ENCODE measurements at places on chromosomes 3 and 15. TPM values are rescaled to one million over a fixed set of nuclear protein-coding genes. Genes with fewer than 3 reads are reported as not detected.

DNA sequence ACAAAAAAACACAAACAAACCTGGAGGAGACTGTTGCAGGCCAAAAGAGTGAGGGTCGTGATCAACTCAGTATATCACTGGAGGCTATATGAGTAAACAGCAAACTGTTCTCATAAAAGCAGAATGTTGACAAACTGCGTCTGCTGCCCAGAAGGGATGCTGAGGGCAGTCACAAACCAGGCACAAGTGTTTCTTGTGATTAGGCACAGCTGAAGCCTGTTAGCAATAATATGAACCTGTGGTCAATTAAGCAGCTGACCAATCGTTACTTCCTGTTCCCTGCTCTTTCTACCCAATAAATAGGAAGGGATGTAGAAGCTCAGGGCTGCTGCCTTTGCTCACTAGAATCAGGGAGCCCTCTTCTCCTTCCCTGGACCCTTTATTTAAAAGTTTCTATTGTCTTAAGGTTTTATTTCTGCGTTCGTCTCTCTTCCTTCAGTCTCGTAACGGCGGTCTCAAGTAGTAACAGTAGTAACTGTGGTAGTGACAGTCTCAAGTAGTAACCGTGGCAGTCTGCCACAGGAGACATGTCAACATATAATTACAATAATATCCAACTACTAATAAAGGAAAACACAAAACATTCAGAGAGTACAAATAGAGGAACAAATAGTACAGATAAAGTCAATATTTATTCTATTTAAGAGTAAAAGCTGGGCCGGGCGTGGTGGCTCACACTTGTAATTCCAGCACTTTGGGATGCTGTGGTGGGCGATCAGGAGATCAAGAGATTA is 698.4 kb upstream of the CCDC54 start:
- H3K4me3 ChIP-seq: peak overlapping the region; percentile 11
- H3K4me1 ChIP-seq: no peaks in the 10 kb centered on the region
- H3K27ac ChIP-seq: no peak overlapping the region
- DNase-seq: no peak
- no peaks in the 10 kb centered on the region for H3K36me3 ChIP-seq
- H3K27me3 ChIP-seq: no peaks in the 10 kb centered on the region

DNA sequence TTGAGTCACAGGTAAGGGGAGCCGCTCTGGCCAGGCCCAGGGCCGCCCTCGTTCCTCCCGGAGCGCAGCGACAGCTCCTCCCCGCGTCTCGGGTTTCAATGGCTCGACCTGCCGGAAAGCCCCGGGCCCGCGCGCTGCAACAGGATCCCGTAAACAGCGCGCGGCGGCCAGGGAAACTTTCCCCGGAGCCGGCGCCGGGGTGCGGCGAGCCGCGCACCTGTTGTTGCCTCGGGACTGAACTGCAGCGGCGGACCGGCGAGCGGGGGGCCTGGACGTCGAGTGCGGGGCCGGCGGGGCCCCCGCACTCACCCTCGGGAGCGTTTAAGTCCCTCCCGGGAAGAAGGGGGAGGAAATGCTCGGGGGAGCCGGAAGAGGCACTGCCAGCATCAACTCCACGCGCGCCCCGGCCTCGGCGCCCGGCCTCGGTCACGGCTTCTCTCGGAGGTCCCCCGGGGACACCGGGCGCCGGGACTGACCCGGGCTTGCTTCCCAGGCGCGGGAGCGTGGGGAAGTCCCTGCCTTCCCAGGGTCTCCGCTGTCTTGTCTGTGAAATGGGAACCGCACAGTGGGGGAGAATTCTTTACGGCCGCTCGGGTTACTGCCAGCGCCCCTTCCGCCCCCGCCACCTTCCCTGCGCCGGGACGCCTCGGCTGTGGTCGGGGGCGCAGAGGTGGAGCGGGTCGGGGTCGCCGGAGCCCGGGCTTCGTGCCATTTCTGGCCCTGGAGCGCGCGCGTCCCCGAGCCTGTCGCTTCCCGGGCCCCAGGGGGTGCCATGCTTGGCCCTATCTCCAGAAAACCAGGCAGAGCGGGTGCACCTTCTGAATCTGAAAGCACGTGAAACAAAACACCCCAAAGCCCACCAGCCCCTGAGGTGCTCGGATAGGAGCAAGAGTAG is 7.5 kb upstream of the PGPEP1L start:
- no peaks in the 10 kb centered on the region for H3K27me3 ChIP-seq
- no peaks in the 10 kb centered on the region for H3K4me1 ChIP-seq
- no peaks in the 10 kb centered on the region for H3K36me3 ChIP-seq
- DNase-seq: peak; percentile 65
- H3K27ac ChIP-seq: peak overlapping the region; percentile 89

GRCh38 chr3:170414202-170414663 is 4.4 kb upstream of the CLDN11 start:
- no peaks in the 10 kb centered on the region for H3K27me3 ChIP-seq
- peak; percentile 32 for DNase-seq
- no peaks in the 10 kb centered on the region for H3K4me1 ChIP-seq
- no peaks in the 10 kb centered on the region for H3K36me3 ChIP-seq
- no peak overlapping the region for H3K4me3 ChIP-seq

The LDHAL6B gene
- not detected for total RNA-seq

The VPS18 gene
- 23.2 TPM for total RNA-seq

The SNTN gene
- not detected for total RNA-seq
